ENCODE measurements at places on chromosomes 13 and 19.

GRCh38 chr19:33269016-33269415 is 33.3 kb downstream of the CEBPA start:
- DNase-seq, result no peak

DNA sequence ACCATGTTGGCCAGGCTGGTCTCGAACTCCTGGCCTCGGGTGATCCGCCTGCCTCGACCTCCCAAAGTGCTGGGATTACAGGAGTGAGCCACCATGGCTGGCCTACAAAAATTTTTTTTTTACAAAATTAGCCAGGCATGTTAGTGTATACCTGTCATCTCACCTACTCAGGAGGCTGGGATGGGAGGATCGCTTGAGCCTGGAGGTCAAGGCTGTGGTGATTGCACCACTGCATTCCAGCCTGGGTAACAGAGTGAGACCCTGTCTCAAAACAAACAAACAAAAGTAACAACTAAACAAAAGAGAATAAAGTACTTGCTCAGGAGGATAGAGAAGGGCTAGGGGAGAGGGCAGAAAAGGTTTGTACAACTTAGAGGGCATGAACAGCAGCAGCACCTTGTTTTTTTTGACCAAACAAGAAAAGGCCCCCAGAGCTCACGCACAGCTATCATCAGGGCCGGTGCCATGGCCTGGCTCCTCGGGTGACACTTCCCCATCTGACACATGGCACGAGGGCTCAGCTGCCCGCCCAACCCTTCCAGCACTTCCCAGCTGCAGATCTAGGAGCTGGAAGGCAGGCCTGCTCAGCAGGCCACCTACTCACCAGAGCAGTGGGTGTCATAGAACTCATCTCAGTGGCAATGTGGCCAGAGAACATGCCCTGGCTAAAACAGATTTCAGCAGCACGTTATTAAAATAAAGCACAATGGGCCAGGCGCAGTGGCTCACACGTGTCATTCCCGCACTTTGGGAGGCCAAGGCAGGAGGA is 8.6 kb upstream of the SLC7A9 start:
- DNase-seq, result no peak

DNA sequence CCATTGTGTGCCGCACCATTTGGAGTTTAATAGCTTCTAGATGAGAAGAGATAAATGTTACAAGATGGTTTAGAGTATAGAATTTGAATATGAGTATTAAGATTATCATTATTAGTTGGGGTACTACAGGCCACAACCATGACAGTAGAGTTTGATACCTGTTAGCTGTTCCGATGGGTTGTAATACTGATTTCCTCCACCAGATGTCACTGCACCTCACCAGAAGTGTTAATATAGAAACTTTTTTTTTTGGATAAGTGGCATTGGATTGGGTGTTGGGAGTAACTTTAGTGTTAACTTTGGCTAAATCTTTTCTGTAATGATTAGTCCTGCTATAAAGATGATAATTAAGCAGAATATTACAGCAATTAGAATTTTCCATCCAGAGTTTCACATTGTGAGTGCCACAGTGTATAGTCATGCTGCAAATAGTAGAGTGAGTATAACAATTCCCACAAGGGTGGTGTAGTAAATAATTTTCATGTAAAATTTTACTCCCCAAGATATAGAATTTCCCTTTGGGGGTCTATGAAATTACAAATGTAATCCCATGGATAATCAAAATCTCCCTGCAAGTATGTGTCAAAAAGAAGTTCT is 56.3 kb downstream of the PSG3 start:
- DNase-seq, result no peak

GRCh38 chr19:30799865-30800755 is 427.9 kb downstream of the ZNF536 start:
- DNase-seq, result no peak

- peak; percentile 86 for DNase-seq
These were observed 11.3 kb upstream of the FFAR2 start for GRCh38 chr19:35436477-35437405.

- no peak for DNase-seq
These were observed 242.0 kb downstream of the NDFIP2 start for GRCh38 chr13:79722885-79723445.

- DNase-seq, result no peak
These were observed 33.4 kb downstream of the COG6 start for GRCh38 chr13:39688699-39689405.

DNA sequence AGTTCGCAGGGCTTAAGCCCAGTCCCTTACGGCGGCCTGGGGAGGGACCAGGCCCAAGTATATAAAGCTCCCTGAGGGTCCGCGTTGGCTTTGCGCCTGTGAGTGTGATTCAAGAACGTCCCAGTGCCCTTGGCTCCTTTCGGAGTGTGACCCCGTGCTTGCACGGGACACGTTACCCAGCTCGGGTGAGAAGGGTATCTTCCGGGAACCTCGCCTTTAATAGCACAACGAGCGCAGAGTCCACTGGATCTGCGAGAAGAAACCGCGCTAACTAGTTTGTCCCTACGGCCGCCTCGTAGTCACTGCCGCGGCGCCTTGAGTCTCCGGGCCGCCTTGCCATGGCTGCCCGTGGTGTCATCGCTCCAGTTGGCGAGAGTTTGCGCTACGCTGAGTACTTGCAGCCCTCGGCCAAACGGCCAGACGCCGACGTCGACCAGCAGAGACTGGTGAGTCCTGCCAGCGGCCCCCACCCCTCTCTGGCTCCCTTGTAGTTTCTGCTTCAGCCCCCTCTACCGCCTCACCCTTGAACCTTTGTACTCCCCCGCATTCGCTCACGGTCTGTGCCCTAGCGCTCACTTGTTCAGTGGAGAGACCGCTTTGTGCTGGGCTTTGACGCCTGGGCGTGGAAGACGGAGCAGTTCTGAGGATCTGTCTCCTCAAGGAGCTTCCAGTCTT is at the start of gene DNAJC15:
Gene DNAJC15, plus strand, starts transcription at position 298 of the 675 bp plus-strand sequence. Its CDS starts 41 bp downstream, at position 339.
- DNase-seq, result peak; percentile 88

GRCh38 chr19:38044267-38045111 is 137.5 kb downstream of the SIPA1L3 start:
- no peak for DNase-seq

- DNase-seq, result no peak
These were observed 13.8 kb downstream of the KLC3 start for GRCh38 chr19:45354241-45354842.

- DNase-seq, result peak; percentile 18
These were observed 43.0 kb downstream of the CACNA1A start for GRCh38 chr19:13463296-13463695.

DNA sequence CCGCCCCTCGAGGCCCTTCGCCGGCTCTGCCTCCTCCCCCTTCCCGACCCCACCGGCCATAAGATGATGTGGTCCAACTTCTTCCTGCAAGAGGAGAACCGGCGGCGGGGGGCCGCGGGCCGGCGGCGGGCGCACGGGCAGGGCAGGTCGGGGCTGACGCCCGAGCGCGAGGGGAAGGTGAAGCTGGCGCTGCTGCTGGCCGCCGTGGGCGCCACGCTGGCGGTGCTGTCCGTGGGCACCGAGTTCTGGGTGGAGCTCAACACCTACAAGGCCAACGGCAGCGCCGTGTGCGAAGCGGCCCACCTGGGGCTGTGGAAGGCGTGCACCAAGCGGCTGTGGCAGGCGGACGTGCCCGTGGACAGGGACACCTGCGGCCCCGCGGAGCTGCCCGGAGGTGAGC is 1.4 kb downstream of the CACNG6 start:
- no peak for DNase-seq

DNA sequence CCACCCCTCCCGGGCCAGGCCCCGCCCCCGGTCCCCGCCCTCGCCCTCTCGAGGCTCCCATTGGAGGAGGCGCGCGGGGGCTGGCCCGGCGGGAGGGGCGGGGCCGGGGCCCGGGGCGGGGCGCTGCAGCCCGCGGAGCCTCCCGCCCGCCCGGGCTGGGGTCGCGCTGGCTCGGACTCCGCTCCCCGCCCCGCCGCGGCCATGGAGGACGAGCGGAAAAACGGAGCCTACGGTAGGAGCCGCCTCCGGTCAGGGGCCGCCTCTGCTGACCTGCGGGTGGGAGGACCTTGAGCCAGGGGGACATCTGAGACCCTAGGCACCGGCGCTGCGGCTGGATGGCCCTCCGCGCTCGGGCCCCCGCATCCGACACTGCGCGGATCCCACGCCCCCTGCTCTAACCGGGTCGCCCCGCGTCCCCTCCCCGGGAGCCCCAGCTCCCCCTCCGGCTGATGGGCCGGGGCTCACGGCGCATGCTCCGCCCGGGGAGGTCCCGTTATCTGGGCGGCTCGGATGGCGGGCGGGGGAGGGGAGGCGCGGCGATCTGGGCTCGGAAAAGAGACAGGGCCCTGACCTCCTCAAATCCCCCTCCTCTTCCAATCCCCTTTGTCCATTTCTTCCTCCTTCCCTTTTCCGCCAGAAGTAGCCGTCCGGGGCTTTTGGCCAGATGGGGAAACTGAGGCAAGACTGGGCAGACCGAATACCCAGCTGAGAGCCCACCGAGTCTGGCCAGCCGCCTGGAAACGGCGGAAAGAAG is 15.4 kb upstream of the AP1M2 start:
- peak; percentile 86 for DNase-seq

GRCh38 chr19:8501981-8502380 is 459 bp downstream of the PRAM1 start:
- DNase-seq, result no peak

DNA sequence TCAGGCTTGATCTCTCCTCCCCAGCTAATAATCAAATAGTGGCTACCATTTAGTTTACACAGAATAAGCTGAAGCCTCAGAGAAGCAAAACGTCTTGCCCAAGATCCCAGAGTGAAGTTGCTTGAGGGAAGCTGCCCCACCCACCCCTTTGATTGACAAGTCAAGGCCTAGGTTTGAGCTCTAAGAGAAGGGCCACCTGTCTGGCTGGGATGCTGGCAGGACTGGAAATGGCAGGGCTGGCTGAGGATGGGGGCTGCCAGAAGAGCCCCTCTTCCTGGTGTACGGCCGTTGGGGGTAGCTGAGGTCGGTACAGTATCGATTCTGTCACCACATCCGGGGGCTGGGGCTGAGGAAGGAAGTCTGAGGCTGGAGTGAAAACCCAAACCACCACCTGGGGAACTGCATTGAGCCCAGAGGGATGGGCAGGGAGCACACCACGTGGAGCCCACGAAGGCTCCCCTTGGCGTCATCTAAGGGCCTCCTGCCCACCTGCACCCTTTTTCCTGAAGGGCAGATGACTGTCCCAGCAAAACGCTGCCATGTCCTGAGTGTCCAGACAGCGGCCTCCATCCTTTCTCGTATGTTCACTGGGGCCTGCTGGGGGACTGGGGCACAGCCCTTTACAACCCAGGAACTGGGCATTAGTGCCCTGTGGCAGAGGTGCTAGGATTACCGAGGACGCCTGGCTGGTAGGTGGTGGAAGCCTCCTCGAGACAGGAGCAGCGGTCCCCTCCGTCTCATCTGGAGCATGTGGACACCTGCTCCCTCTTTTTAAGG is 1.4 kb upstream of the PRKD2 start:
- DNase-seq, result no peak

GRCh38 chr19:14700711-14701375 is 11.0 kb downstream of the ZNF333 start:
- no peak for DNase-seq

Measured in muscle of back (tissue), 13 donors.